ENCODE measurements at places on chromosomes 2 and 18. TPM values are rescaled to one million over a fixed set of nuclear protein-coding genes. Genes with fewer than 3 reads are reported as not detected.

Gene G6PC2
- 4.2 TPM for total RNA-seq

Gene TEKT4
- total RNA-seq = 0.22 TPM

Gene ILKAP
- total RNA-seq = 38.9 TPM

Gene REG3A
- not detected for total RNA-seq

Gene MOB4
- total RNA-seq = 49.0 TPM

Gene GRP
- total RNA-seq = 2.4 TPM

Gene AQP12B
- total RNA-seq = not detected

Gene SP100
- total RNA-seq = 27.7 TPM

Gene DSG3
- 3.1 TPM for total RNA-seq

Gene EMILIN1
- 72.2 TPM for total RNA-seq

Gene BOLL
- total RNA-seq = 0.27 TPM

Gene MRO
- total RNA-seq = 1.3 TPM

Measured in camera-type eye (tissue), 1 donor.